ENCODE measurements at places on chromosomes 16 and 17. TPM values are rescaled to one million over a fixed set of nuclear protein-coding genes. Genes with fewer than 3 reads are reported as not detected.

The SOX15 gene
- 0.26 TPM for total RNA-seq

The CDK10 gene
- 42.5 TPM for total RNA-seq

The ABCC6 gene
- 0.65 TPM for total RNA-seq

The DNAAF1 gene
- total RNA-seq = not detected

The WNT9B gene
- total RNA-seq = not detected

The REXO5 gene
- 3.0 TPM for total RNA-seq
